B cell (primary cell): ENCODE measurements at places on chromosomes 2 and 18. TPM values are rescaled to one million over a fixed set of nuclear protein-coding genes. Genes with fewer than 3 reads are reported as not detected.

The KLHL41 gene
- 0.19 and 0.27 TPM in 2 replicates for total RNA-seq

GRCh38 chr2:65701191-65701590 lies 268.8 kb upstream of the SPRED2 start:
- DNase-seq, result no peak

The HOXD12 gene
- not detected in 2 replicates for total RNA-seq

- no peak for DNase-seq
These were observed 61.3 kb downstream of the NEB start for GRCh38 chr2:151673016-151673415.

DNA sequence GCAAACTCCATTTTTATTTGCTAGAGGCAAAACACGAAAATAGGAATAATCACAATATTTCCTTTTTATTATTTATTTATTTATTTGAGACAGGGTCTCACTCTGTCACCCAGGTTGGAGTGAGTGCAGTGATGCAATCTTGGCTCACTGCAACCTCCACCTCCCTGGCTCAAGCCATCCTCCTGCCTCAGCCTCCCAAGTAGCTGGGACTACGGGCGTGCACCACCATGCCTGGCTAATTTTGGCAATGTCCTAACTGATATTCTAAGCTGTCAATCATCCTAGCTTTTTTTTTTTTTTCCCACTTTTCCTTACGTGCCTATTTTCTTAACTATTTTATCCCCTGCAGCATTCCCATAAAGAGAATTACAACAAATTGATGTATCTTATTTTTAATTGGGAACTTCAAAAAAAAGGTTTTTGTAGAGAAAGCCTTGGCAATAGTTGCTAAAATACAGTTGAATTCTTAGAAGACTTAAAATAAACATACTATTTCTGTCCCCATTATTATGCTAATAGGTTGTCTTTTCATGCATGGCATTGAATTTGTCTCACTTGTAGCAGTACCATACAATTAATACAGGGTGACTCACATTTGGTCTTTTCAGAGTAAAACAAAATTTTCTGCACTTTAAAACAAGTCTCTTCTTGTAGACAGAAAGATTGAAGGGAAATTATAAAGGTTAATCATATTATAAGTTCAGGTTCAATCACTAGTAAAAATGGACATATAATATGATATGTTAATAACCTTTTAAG lies 153.5 kb downstream of the SLC39A10 start:
- DNase-seq, result no peak
